ENCODE measurements at places on chromosomes 16 and 17.

DNA sequence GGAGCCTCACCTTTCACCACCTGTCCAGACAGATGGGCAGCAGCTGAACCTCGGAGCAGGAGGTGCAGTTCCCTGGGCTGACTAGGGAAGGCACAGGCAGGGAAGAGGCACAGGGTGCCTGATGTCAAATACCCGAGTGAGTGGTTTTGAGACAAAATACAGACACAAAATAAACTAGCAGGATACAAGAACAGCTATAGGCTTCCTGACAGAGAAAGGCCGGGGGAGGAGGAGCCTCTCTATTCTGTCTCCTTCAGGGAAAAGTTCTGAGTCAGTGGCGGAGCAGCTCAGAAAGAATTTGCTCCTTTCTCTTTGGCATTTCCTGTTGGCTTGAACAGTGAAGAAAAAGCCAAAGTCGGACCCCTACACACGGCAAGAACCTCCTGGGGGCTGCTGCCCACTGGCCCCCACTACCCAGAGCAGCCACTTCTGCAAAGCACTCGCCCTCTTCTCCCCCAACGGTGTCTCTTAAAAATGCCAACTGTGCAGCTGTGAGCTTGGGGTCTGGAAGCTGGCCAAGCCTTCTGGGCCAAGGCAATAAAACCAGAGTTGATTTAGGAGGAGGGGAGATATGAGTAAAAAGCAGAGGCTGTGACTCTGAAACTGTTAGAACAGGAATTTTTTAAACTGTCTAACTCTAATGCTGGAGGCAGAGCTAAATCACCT lies 14.4 kb upstream of the FAAP100 start:
- peak; percentile 90 for DNase-seq

DNA sequence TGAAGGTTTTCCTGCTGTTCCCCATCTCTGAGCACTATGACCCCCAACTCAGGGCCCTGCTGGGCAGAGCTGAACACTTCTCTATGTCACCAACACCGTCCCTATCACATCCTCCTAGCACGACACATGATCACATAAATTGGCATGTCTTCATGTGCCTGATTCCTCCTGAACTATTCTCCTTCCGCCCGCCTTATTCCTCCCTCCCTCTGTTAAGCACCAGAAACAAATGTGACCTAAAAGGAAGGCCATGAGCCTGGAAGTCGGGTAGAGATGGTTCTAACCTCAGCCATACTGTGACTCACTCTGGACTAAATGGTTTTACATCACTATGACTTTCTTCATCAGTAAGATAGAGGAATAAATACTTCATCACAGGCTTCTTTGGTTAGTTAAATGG lies 80.8 kb upstream of the DYNLRB2 start:
- no peak for DNase-seq

GRCh38 chr16:86854058-86854621 lies 275.8 kb downstream of the FOXL1 start:
- DNase-seq, result no peak

- no peak for DNase-seq
Observed at GRCh38 chr16:84136331-84137125, 8.4 kb downstream of the HSDL1 start.

- DNase-seq, result no peak
Observed at GRCh38 chr17:69696650-69697049, 282.2 kb downstream of the MAP2K6 start.

DNA sequence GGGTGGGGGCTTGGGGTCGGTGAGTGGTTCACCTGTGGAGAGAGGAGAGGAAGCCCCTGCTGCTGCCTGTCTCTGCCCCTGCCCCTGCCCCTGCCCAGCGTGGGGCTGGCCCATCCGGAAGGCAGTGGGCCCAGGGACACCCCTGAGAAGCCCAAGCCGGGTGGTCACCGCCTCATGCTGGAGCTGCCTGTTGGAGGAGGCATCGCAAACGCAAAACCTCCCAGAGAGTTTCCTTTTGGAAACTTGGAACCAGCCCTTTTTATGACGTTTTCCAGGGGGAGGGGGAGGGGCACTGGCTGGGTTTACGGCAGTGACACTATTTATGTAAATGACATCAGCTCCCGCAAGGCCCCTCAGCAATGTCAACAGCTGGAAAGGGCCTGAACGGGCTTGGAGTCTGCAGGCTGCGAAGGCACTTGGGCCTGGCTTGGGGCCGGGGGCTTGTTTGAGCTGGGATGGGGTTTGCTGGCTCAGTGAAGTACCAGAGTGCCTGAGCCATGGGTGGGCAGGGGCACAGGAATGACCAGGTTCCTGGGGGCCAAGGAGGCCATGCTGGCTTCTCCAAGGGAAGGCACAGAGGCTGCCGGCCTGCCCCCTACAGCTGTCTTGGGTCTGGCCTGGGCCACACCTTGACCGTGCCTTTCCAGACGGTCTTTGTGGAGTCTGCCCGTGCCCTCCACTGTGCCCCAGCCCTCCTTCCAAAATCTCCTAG lies 219.5 kb downstream of the NTN1 start:
- DNase-seq, result no peak

DNA sequence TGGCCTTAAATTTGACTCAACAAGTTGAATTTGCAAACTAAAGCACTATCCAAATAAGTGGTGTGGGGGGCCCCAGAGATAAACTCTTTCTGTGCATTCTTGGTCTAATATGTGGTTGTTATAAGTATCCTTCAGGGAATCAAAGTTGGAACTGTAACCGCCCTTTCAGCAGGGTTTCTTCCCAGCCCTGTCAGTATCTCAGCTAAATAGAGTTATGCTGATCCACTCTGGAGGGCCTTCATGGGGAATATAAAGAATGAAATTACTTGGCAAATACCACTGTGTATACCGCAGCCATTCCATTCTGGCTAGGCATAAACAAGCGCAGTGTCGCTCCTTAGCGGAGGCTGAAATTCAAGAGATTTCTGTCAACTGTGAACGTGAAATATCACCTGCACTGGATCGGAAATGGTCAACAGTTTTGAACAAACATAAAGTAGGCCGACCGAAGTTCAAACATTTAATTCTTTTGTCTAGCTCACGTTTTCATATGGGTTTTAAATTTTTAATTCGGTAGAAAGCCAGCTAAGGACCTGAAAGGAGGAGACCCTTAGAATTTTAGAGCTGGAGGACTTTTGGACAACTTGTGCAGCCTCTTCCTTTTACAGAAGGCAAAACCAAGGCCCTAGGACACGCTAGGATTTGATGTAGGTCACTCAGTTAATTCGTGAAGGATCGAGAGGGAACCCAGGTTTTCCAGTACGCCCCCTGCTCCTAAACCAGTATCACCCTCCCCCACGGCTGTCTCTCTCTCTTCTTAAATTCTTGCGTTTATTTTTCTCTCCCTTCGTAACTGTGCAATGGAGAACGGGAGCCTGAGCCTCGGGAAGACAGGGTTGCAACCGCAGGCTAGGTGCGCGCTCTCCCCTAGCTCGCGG lies 74.7 kb downstream of the CHD9 start:
- DNase-seq, result no peak

DNA sequence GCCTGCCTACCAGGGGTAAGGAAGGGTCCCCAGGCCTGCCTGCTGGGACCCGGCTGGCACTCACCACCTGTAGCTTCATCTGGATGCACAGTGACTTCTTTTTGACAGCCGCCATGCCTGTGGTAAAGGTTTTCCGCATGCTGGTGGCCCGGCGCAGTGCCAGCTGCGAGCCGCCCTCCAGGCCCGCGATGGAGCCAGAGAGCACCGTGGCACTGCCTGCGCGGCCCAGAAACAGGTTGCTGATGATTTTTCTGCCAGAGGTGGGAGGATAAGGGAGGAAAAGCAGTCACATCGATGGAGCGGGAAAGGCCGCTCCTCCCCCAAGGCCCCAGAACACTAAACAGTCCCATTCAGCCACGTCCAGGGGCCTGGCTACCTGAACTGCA lies 67.4 kb downstream of the PIPOX start:
- DNase-seq, result no peak

DNA sequence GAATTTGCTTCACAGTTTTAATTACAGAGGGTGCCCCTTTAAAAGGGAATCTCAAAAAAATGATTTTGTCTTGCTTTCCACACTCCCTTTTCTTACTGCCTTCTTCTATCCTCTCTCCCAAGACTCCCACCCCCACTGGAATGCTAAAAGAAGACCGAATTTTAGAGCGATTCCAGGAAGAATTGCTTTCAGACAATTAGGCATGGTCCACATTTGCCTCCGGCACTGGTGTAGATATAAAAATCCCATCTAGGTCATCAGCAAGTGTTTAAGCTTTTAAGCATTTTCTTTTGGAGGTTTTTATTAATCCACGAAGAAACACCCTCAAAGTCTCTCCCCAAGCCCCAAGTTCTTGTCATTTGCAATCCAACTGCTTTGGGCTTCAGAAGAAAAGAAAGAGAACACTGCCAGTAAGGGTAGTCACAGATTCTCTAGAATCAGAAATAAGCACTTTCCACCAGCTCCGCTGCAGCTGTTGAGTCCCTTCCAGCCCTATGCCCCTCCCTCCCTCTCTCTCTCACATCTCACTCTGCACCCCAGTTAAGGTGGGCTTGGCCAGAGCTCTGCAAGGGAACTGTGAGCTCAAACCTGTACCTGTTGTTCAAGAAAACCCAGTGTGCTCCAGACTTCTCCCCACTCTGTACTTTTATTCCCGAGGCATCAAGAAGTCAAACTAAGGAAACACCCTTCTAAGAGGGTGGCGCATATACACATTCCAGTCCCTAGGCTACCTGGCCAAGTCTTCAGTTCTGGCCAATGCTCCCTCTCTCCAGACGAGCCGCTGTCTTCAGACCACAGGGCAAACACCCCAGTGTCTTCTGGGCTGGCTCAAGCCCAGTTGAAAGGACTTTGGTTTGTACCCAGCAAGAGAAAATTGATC lies 170.2 kb downstream of the RGS9 start:
- DNase-seq, result no peak

DNA sequence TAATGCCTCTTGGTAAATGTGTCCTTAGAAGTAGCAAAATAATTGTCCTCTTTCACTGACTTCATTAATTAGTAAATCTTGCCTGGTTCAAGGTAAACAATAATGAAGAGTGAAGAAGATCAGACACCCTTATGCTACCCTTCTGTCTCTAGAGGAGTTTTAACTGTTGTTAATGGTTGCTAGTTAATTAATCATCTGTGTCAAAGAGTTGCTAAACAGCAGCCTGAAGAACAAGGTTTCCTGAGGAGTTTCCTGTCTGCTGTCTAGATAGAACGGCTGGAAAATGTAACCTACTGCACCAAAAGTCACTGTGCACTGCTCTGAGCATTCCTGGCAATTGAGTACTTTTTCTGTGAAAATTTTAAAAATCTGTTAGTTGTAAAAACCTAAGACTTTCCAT lies 131.3 kb downstream of the NLK start:
- DNase-seq, result no peak

- no peak for DNase-seq
Observed at GRCh38 chr17:33593991-33594390, 300.9 kb upstream of the ASIC2 start.

DNA sequence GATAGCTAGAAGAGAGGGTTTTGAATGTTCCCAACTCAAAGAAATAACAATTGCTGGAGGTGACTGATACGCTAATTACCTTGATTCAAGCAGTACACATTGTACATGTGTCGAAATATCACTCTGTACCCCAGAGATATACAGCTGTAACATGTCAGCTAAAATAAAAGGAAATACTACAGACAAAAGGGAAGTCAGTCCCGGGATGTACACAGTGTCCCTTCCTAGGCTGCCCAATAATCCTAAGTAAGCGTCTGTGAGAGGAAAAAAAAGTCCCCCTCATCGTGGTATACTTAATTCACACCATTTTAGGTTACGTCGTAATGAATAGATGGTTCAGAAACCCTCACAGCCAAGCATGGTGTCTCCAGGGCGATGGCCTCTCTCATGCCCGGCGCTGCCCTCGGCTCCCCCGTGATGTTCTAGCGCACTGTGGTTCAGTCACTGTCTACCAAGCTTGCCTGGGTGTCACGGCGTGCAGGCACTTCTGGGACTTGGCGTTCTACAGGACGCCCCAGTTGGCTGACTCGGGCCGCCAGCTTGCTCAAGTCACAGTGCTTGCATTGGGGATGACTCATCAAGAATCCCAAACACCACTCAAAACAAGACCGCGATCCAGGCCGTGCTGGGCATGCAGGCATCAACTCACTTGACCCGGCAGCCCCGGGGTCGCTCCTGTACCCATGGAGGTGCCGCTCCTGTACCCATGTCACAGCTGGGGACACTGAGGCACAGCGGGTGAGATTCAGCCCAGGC lies 27.6 kb downstream of the CCDC40 start:
- DNase-seq, result no peak

DNA sequence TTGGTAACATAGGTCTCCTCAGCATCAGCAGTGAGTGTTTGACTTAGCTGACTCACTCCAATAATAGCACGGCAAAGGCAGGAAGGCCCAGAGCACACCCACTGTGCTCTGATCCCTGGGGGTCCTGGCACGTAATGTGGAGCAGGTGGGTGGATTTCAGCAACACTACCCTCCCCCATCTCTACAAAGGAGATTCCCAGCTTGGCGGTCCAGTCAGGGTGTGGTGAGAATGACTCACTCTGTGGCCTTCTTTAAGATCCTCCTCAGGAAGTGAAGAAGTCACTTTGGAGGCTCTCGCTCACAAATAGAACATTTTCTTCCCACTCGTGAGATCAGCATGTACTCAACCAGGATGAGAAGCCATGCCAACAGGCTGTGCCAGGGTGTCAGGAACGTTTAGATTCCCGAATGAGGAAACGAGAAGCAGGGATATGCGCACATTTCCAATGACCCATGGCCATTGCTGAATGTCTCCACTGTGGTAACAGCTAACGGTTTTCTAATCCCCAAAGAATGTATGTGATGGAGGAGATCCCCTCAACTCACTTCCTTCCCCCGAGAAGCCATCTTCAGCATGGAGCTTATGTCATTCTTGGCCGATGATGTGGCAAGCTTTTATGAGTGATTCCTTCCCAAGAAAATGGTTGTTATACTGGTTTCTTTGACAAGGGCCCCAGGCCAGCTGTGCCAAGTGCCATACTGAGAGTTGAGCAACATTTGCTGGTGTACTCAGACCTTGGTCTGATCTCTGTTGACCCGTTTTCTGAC lies 365.2 kb downstream of the C16orf95 start:
- no peak for DNase-seq

GRCh38 chr16:79707876-79708275 lies 107.3 kb upstream of the MAF start:
- no peak for DNase-seq

GRCh38 chr17:75630071-75630917 lies 2.9 kb upstream of the SMIM5 start:
- DNase-seq, result no peak

DNA sequence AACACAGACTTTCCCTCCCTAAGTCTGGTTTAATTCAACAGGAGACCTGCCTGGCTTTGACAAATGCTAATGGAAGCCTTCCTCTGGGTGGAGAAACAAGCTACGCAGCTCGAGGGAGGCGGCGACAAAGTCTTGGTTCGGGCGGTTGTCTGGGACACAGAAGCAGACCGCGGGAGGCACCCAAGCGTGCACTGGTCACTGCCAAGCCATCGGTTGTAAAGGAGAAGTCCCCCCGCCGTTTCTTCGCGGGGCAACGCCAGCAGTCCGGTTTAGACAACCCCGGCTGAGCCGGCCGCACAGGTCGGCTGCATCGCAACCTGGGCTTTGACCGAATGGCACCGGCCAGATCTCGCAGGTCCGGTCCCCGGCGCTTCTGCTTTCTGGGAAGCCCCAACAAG lies 586 bp downstream of the GLYR1 start:
- no peak for DNase-seq
